Activated CD8-positive, alpha-beta memory T cell treated with anti-CD3 and anti-CD28 coated beads for 48 hours (primary cell): ENCODE measurements at places on chromosomes 1 and 21.

GRCh38 chr21:24824209-24824608, 783.1 kb downstream of the MRPL39 start:
- no peak for DNase-seq

DNA sequence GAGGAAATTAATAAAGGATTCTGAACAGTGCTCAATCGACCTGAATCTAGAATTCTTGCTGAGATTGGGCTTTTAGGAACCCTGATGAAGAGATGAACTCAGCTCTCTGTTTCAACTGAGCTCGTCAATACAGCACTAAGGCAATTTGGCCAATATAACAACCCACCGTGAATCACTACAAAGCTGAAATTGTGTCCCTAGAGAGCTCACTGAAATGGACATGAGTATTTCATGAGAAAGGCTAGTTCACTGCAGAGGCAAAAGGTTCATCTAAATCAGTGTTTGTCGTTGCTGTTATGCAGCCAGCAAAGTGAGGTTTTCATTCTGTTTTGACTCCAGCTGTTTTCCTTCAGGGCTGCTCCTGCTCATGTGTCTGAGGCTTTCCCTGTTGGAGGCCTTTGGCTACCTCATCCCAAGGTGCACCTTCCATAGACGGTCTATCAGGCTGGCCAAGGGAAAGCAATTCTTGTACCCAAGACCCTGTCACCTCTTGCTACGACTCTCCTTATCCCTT, 83.5 kb downstream of the URB2 start:
- DNase-seq, result no peak

DNA sequence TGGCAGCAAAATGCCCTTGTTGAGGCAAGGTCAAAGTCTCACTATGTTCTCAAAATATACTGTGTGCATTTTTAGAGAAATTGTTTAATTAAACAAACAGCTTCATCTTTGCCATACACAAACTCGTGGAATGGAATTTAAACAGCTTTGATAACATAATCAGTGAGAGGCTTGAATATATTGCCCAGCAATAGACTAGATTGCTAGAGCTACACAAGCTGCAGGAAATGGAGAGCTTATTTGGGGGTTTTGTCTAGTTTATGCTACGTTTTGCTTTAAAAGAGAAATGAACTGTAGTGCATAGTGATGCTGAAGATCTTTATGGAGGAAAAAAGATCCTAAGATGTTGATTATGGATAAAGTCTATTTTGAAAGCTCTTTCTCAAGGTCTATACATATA, 166.8 kb upstream of the HMCN1 start:
- DNase-seq, result no peak

GRCh38 chr1:51734896-51735745, 118.2 kb downstream of the OSBPL9 start:
- DNase-seq, result no peak
